Activated naive CD4-positive, alpha-beta T cell treated with anti-CD3 and anti-CD28 coated beads, Interleukin-2, amount 50 U/mL, for 72 hours (primary cell): ENCODE measurements at places on chromosomes 6 and 20.

DNA sequence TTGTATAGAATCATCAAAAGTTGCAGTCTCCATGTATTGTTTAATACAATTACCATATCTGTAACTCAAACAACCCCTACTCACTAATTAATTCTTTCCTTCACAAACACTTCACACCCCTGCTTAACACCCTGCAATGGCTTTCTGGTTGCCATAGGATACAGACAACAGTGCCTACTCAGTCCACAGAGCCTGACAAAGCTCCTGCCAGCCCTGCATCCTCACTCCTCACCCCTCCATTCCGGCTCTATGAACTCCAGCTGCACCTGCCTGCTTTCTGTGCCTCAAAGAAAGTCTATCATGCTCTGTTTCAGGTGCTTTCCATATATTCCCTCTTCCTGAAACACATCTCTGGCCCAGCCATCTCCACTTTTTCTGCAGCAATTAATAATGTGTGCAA lies 253.4 kb downstream of the HACE1 start:
- no peak for DNase-seq

DNA sequence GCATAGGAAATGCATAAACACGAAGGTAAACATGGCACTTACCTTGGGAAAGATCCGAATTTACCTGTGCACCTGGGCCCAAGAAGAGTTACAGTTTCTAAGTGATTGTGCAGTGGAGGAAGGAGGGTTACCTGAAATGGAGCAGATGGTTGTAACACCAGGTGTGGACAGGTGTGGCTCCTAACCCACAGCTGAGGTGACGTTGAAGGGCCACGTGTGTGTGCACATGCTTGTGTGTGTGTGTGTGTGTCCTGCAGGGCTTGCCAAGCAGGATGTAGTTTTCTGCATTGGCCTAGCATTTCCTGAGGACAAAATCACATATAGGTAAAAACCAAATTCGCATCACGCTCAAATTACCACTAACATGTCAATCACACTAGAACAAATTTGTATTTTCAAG lies 240.8 kb downstream of the ANKRD60 start:
- no peak for DNase-seq

DNA sequence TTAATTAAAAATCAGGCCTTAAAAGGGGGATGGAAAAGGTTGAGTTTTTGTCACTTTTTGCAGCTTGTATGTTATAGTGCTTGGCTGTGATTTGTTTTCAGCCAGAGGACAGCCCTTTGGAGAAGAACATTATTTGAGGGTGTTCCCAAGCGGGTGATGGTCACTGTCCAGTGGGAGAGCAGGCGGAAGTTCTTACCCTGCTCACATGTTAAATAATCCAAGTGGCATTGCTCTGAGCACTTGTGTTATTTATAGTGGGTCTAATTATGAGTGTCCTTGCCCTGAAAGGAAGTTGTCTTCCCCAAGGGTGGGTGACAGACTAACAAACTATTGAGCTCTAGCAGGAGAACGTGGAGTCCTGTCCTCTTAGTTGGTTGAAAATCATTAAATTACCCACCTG lies 49.5 kb downstream of the DOK5 start:
- DNase-seq = no peak

- no peak for DNase-seq
These were observed 19.1 kb upstream of the BNIP5 start for GRCh38 chr6:36355819-36356218.

GRCh38 chr6:26270903-26271667 lies 93.9 kb upstream of the BTN3A2 start:
- peak; percentile 85 for DNase-seq

DNA sequence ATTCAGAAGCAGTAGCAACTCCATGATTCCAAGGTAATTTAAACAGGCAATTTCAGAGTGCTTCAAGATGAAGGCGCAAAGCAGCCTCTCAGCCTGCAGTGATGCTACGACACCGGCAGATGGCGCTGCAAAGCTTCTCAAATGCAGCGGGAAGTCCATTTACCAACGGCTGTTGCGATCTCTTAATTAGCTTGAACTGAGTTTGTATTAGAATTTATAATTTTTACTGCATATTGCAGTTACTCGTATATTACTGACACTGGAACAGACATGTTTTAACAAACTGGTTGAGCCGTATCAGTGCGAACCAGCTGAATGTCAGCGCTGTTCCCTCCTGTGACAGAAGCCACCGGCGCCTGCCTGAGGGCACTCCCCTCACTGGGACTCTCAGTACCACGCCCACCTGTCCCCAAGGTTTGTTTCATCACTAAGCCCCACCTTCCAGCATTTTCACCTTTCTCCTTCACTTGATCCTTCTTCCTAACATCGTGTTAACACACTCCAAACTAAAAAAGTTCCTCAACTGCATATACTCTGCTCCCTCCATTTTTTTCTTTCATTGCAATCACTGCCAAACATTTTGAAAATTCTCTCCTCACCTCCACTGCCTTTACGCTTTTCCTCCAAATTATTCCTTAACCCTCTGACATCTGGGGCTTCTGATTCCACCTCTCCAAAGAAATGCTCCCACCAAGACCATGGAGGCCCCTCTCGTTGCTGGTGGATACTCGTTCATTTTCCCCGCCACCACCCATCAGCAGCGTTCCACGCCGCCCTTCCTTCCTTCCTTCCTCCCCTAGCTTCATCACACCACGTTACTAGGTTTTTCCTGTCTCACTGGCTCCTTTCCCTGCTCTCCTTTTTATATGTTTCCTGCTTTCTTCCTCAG lies 14.5 kb downstream of the GNL1 start:
- peak; percentile 79 for DNase-seq

GRCh38 chr20:47164140-47164539 lies 192.4 kb downstream of the ZMYND8 start:
- no peak for DNase-seq
